ENCODE measurements at places on chromosomes 2 and 18.

- no peak for DNase-seq
These were observed 197.3 kb downstream of the EIPR1 start for GRCh38 chr2:3180082-3180908.

- no peak for DNase-seq
These were observed 254.9 kb downstream of the NDUFA10 start for GRCh38 chr2:239770246-239770639.

GRCh38 chr18:63004466-63005089, 289.2 kb downstream of the PHLPP1 start:
- DNase-seq, result no peak

DNA sequence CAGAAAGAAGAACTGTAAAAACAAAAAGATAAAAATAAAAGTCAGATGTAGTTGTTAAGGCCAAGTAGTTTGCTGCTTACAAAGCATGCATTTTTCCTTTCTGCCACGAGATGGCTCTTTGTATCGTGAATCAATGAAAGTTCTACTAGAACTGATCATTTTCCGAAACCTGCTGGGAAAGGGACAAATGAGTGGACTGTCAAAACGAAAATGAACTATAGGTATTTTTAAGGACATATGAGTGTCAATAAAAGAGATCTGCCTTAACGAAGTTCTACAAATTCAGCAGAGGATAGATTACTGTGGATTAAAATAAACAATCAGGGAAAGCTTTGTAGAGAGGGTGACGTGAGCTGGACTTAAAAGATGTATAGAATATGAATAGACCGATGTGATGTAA, 15.0 kb upstream of the ELOA2 start:
- peak; percentile 40 for DNase-seq

GRCh38 chr18:24189007-24189528, 50.2 kb downstream of the CABYR start:
- DNase-seq, result no peak

DNA sequence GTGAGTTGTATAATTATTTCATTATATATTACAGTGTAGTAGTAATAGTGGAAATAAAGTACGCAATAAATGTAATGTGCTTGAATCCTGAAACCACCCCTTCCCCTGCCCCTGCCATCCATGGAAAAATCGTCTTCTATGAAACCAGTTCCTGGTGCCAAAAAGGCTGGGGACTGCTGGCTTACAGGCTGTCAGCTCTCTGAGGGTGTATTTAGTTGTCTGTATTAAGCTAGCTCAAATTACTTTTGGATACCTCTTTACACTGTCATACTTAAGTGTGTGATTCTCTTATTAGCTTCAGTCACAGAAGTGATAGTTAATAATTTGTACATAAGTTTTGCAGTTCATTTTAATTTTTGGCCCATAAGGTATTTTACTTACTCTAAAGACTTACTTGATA, 29.6 kb downstream of the LCLAT1 start:
- no peak for DNase-seq

GRCh38 chr2:232444409-232445148, 11.4 kb upstream of the ALPI start:
- peak; percentile 56 for DNase-seq

- DNase-seq, result no peak
These were observed 149.2 kb upstream of the COPS8 start for GRCh38 chr2:236936446-236936940.

GRCh38 chr2:26475037-26475436, 2.9 kb downstream of the OTOF start:
- no peak for DNase-seq

DNA sequence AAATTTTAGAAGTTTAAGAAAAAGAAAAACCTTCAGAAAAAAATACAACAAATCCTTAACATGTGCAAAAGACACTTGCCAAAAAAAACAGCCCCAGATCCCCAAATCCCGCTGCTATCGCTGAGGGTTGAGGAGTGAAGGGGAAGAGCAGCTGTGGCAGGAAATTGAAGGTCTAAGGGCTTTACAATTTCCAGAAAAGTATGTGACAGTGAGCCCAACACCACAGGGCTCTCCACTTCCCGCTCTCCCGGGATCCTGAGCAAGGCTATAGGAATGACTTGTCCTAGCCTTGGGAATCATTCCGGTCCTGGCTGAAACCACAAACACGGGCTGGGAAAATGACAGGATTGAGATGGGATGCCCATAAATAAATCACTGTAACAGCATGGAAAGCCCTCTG, 191.4 kb downstream of the TMEM163 start:
- no peak for DNase-seq

DNA sequence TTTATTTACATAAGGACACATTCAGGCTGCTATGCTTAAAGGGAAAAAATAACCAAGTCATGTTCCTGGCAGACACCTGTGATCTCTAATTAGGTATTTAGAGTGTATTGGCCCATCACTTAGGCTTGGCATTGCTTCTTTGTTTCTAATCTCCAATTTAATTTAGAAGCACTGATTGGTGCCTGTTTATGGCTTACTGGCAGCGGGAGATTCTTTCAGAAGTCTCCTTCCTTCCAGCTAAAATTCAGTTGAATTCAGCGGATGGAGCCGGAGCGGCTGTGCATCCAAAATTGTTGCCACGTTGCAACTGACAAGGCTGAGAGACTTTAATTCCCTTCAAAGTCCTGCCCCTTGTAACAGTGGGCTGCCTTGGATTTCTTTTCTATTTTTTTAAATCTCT, 66.5 kb downstream of the VWA3B start:
- DNase-seq, result no peak

- DNase-seq, result peak; percentile 35
These were observed at the start of gene CMPK2 for GRCh38 chr2:6865346-6866274. Gene CMPK2, minus strand, starts transcription at chr2:6865907. Its CDS starts 211 bp downstream, at chr2:6865696.

DNA sequence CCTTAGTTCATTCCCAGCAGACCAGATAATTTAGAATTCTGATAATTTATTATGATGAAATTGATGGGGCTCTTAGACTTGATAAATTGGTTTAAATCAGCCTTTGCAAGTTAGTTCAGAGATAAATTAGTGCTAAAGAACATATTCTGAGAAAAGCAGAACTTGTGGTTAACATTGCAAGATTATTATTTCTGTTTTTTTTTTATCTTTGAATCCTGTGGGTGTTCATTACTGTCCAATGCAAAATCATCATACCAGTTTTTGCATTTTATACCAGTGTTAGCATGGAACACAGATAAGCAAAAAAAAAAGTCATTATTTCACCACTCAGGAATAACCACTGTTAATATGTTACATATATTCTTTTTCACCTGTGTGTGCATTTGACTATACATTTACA, 9.1 kb downstream of the SEPTIN2 start:
- DNase-seq, result no peak

DNA sequence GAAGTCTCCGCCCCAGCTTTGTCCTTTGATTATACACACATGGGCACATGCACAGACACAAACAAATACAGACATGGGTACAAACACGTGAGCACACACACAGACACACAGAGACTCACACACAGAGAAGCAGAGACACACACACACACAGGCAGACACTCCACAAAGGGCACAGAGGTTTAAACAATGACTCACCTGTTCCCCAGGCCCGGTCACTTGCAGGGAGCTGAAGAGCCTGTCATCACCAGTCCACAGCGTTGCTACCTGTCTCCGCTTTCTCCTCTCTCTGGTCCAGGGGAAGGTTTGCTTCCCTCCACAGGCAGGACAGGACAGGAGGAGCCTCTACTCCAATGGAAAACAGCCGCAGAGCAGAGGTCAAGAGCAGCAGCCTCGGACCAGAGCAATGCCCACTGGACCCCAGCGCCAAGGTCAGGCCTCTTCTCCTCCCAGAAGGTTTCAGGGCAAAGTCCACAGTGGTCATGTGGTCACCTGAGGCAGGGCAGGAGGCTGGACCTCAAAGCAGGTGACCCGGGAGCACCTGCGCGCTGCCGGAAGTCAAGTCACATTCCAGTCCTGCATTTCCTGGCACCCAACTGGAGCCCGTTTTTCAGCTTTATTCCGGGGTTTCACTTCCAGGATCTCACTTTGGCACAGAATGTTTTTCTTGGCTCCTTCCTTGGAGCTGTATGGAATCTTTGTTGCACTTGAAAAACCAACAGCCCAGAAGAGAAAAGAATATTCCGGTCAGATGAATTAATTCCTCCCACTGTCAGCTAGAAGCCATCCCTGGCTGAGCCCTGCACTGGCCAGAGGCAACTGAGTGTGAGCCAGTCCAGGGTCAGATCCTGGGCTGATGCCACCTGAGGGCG, at the start of gene RAB17:
RAB17 (minus strand) TSS at position 463 of the 869 bp plus-strand sequence. CDS start 4,580 bp downstream, outside the sequence.
- peak; percentile 90 for DNase-seq

DNA sequence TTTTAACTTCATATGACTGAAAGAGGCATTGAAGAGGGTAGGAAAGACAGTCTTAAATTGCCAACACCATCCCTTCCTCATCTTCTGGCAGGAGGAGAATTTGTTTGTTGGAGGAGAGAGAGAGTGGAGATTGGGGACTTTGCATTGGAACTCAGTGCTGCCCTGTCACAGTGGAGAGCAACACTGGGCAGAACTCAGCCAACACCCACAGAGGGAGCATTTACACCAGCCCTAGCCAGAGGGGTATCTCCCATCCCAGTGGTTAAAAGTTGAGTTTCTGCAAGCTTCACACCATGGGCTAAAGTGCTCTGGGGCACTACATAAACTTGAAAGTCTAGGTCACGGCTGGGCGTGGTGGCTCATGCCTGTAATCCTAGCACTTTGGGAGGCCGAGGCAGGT, 174.1 kb downstream of the ANKRD30B start:
- no peak for DNase-seq

DNA sequence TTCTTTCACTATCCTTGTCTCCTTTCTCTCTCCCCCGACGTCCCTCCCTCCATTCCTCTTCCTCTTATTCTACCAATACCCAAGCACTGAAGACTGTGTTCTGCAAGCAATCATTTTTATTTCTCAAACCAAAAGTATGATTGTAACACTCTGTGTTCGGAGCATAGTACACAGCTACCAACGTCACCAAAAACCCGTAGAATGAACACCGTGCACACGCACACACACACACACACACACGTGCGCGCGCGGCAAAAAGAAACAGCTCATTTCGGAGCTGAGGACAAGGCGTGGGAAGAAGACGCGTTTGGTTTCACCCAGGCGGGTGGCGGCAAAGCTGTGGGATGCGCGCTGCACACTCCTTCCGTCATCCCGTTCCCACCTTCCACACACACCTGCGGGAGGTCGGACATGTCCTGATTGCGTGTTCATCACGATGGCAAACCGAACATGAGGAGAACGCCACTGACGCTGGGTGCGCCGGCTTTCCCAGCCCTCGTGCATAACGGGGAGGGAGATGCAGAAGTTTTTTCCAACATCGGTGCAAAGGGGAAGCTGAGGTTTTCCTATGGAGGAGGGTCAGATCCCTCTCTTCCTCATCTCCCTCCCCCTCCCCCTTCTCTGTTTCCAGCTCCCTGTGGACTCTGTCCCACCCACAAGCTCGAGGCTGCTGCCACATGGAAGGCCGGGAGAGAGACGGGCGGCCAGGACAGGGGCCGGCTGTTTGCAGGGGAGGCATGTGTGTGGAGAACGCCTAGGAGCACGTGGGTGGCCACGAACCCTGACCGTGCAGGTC, 20.4 kb downstream of the MBP start:
- no peak for DNase-seq

DNA sequence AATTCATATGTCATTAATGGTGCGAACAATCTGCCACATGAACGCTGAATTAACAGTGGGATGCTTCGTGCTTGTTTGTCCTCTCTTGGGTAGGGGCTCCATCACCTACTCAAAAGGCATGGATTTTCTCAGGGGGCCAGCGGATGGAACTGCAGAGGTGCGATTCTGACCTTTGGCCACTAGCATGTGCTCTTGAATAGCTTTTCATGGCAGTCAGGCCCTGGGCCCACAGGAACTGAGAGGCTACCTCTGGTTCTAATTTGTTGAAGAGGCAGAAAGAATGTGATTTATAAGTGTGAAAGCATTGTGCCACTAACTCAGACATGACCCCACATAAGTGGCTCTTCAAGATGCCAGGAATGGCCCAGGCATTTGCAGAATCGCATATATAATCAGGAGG, 283.2 kb downstream of the INSIG2 start:
- DNase-seq, result peak; percentile 42

- DNase-seq, result peak; percentile 53
These were observed 154.8 kb downstream of the LAMA1 start for GRCh38 chr18:6962571-6963451.

GRCh38 chr2:153136216-153136615, 342.3 kb downstream of the RPRM start:
- DNase-seq, result no peak

GRCh38 chr2:160507464-160507863, 13.9 kb upstream of the RBMS1 start:
- DNase-seq, result no peak

GRCh38 chr18:12036201-12036751, 55.0 kb downstream of the IMPA2 start:
- DNase-seq, result no peak

GRCh38 chr2:222176890-222177289, 121.9 kb downstream of the PAX3 start:
- no peak for DNase-seq

GRCh38 chr2:10303181-10303693, 533 bp downstream of the HPCAL1 start:
- DNase-seq, result no peak

DNA sequence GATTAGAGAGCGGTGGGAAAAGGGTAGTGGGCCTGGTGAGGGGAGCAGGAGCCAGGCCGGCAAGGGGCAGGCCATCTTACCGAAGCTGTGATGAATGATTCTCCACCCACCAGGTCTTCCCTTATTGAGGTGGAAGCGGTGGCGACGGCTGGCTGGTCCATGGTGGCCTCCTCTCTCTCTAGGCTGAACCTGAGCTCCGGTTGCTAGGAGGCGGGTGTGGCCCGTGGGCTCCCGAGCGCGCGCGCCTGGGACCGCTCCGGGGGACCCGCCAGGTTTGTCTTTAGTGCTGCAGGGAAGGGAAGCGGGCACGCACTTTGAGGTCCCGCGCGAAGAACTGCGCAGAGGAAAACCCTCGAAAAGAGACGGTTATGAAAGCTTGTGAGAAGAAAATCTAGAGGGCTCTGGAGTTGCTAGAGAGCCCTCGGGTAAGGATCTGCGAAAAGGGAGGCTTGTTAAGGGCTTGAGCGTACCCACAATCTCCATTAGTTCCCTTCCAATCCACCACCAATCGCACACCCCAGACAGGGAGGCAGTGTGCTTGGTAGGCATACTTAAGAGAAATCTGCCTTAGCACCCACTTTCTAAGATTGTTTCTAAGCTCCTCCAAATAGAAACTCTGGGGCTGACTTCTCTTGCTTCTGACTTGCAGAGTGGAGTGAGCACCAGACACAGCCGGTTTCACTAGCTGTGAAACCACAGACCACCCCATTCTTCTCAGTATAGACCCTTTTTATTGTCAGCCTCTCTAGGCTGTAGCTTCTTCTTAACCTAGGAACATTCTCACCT, at the start of gene STPG4:
STPG4 (minus strand) TSS at position 218 of the 786 bp plus-strand sequence; CDS start at position 161, 57 bp downstream.
- no peak for DNase-seq

- no peak for DNase-seq
These were observed 52.6 kb downstream of the RHBDD1 start for GRCh38 chr2:226888378-226888965.

Measured in HepG2 (cell line).